ENCODE measurements at places on chromosomes 2 and 18. TPM values are rescaled to one million over a fixed set of nuclear protein-coding genes. Genes with fewer than 3 reads are reported as not detected.

GRCh38 chr2:149170911-149171310 lies 132.4 kb downstream of the LYPD6B start:
- ATAC-seq, result no peak

DSC2 gene
- 0.05 TPM for total RNA-seq

- no peak for ATAC-seq
Observed at GRCh38 chr2:43950383-43951008, 45.3 kb downstream of the LRPPRC start.

- ATAC-seq, result peak; percentile 60
Observed at GRCh38 chr18:45015788-45016128, 335.1 kb downstream of the SETBP1 start.

GRCh38 chr2:206435742-206436141 lies 7.6 kb upstream of the ADAM23 start:
- no peak for ATAC-seq

GRCh38 chr2:98483257-98483861 lies 38.7 kb downstream of the INPP4A start:
- ATAC-seq, result no peak
